ENCODE measurements at places on chromosomes 2 and 18.

- no peak for DNase-seq
These were observed 240.2 kb downstream of the SH3BP4 start for GRCh38 chr2:235191978-235192377.

DNA sequence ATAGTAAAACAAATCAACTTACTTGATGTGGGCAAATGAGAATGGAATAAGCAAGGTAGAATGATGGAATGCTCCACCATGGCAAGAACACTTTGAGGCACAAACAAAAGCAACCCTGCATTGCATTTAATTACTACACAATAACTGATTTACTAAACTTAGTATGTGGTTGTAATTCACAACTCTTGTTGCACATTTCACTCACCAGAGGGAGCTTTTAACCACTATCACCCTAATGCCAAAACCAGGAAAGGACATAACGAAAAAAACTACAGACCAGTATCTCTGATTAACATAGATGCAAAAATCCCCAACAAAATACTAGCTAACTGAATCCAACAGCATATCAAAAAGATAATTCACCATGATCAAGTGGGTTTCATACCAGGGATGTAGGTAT lies 659.8 kb downstream of the CPS1 start:
- no peak for DNase-seq

DNA sequence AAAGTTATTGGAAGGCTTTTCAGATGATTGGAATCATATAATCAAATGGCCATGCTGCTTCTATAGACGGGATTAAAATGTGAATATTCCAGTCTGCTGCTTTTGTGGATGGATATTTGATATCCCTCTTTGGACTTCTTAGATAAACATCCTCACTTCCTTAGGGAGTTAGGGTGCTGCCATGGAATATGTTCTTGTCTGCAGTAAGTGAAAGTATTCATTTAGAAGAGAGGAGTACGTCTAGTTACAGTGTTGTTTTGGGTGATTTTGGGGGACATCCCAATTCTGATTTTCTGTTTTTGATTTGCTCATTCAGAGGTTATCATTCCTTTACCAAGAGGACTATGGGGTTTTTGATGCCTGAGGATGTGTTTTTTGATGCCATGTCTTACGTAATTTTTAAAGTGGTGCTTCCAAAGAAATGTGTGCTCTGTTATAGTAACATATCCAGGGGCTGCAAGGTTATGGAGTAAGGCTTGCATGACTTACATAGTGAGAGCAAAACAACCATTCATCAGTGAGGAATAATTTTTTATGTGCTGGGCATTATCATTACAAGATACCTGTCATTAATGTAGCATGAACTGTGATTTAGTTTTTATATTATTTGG lies 33.6 kb downstream of the ASXL3 start:
- no peak for DNase-seq

GRCh38 chr18:7038330-7038851 lies 79.2 kb downstream of the LAMA1 start:
- no peak for DNase-seq

- no peak for DNase-seq
These were observed 2030.8 kb downstream of the SUCLG1 start for GRCh38 chr2:82428251-82428650.

GRCh38 chr2:54559593-54560145 lies 103.5 kb downstream of the SPTBN1 start:
- no peak for DNase-seq

DNA sequence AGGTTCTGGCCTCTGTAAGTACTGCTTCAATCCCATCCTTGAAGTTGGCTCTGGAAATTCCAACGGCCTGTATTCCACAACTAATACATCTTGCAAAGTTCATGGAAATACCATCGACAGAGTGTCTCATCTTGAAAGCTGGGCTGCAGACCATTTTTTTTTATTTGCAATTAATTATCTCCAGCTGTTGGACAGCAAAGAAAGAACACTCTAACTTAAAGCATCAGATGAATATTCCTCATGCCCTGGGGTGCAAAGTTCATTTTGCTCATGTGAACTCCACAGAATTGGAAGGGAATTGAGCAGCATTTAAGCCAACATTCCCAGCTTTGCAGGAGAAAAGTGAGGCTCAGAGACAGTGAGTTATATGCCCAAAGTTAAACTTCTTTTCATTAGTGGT lies 96.5 kb upstream of the PIEZO2 start:
- DNase-seq = no peak

GRCh38 chr2:177127821-177128220 lies 84.8 kb upstream of the HNRNPA3 start:
- DNase-seq = no peak

- DNase-seq = no peak
These were observed 10.0 kb upstream of the ZNF396 start for GRCh38 chr18:35387152-35387571.

GRCh38 chr2:25587361-25587760 lies 86.0 kb downstream of the DTNB start:
- no peak for DNase-seq

DNA sequence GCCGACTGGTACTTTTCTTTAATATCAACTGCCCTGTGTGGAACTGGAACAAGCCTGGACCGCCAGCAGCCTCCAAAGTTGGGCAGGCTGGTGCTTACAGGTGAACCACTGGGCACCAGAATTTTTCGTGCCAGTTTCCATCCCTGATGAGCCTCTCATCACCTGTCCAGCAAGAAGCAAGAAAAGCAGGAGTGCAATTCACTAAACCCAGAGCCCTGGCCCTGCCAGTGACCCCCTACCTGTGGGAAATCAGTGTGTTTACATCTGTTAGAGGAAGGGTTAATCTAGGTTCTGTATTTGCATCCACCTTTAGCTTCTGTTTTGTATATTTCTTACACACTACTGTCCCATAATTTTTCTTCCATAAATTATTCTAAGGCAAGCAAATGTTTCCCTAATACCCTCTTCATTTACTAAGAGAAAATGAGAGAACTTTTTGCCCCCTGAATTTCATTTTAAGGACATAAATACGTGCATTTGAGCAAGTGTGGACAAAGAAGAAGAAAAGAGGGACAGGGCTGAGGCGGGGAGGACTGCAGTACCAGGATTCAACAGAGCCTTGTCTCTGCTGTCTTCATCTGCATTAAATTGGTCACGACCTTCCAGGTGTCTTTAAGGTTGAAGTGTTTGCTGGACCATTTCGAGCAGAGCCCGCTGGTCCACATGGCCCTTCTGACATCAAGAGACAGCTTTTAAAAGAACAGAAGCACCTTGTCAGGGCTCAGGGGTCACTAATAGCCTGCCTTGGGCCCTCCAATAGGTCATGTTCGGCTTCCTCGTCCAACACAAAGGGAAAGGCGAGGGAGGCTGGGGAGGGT lies 763.1 kb downstream of the BCL11A start:
- no peak for DNase-seq

GRCh38 chr18:13303756-13304364 lies 85.3 kb downstream of the LDLRAD4 start:
- DNase-seq = no peak

- no peak for DNase-seq
These were observed 3.9 kb downstream of the CHST10 start for GRCh38 chr2:100413571-100413970.

GRCh38 chr2:143261986-143262385 lies 132.8 kb downstream of the ARHGAP15 start:
- DNase-seq = no peak

DNA sequence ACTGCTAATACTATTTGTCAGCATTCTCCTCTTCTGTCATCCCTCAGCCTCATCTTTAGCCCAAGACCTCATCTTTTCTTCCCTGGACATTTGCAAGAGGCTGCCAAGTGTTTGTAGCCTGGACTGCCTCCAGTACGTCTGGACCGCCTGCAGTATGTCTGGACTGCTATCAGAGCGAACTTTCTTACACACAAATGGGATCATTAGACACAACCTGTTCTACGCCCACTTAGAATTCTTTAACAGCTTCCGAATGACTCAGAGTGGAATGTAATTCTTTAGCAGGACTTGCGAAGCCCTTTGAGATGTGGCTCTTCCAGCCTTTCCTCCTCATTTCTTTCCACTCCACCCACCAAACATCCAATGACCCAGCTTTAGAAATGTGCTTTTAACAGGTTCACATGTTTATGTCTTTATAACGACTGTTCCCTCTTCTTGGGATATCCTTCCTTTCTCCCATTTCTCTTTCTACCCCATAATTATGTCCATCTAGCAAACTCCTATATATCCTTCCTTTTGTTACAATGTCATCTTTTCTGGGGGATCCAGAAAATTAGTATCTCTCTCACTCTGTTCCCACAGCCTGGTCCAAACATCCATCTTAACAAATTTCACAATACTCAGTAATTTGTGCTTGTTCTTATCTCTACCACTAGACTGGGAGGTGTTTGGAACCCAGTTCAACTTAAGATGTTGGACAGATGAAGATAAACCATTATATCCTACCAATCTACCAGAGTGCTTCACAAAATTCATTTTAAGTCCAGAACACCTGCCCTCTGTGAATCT lies 171.3 kb upstream of the PGAP1 start:
- DNase-seq = no peak

GRCh38 chr2:59047373-59047995 lies 806.4 kb upstream of the FANCL start:
- no peak for DNase-seq

DNA sequence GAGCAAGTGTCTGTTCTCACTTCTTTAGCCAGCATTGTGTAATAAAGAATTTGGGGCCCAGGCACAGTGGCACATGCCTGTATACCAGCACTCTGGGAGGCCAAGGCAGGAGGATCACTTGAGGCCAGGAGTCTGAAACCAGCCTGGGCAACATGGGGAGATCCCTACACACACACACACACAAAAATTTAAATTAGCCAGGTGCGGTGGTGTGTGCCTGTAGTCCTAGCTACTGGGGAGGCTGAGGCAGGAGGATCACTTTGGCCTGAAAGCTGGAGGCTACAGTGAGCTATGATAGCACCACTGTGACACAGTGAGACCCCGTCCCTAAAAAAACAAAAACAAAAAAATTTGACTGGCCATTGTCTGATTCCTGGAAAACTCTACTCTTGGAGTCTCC lies 8.3 kb downstream of the REV1 start:
- DNase-seq = no peak

DNA sequence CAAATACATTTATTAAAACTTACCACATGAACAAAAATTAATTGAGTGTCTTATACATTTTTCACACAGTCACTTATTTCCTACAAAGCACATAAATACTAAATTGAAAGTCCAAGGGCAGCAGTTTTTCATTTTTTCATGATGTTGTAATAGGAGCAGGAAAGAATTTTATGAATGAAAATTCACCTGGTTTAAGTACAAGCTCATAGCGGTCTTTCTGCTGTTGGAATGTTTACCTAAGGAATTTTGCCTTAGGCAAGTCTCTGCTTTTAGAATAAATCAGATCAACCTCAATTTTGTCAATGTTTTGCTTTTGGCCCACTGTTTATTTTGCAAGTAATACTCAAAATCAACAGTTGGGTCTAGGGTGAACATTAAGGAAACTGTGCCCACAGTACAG lies 40.0 kb downstream of the ETAA1 start:
- no peak for DNase-seq

DNA sequence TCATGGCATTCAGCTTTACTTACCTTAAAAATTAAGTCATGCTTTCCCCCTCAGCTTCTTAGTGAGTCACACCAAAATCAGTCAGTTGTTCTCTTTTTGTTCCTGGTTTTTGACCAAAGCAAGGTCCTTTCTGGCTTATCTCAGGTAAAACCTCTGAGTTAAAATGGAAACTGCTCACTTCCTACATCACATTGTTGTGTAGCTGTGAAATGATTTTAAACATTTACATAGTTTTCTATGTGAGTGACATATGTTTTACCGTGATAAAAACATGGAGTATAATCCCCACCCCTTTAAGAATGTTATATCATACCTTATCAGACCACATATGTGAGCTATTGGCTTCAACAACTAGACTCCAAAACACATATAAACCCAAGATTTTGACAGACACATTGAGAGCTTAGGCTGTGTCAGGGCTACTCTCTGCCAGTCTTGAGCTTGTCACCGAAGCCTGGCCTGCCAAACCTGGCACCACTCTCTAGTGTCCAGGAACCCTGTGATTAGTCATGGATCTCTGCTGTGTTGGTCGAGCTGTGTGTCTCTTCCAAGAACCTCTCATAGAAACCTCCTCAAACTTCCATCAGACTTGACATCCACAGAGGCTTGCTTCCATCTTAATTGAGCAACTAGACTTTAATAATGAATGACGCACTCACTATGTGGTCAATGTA lies 294.5 kb upstream of the FBXO11 start:
- DNase-seq = no peak

- DNase-seq = no peak
These were observed 240.0 kb downstream of the LOXHD1 start for GRCh38 chr18:46416706-46417638.

- DNase-seq = no peak
These were observed 185.9 kb downstream of the ZNF521 start for GRCh38 chr18:25166113-25166512.

- DNase-seq = no peak
These were observed 45.4 kb downstream of the M1AP start for GRCh38 chr2:74602586-74603281.

DNA sequence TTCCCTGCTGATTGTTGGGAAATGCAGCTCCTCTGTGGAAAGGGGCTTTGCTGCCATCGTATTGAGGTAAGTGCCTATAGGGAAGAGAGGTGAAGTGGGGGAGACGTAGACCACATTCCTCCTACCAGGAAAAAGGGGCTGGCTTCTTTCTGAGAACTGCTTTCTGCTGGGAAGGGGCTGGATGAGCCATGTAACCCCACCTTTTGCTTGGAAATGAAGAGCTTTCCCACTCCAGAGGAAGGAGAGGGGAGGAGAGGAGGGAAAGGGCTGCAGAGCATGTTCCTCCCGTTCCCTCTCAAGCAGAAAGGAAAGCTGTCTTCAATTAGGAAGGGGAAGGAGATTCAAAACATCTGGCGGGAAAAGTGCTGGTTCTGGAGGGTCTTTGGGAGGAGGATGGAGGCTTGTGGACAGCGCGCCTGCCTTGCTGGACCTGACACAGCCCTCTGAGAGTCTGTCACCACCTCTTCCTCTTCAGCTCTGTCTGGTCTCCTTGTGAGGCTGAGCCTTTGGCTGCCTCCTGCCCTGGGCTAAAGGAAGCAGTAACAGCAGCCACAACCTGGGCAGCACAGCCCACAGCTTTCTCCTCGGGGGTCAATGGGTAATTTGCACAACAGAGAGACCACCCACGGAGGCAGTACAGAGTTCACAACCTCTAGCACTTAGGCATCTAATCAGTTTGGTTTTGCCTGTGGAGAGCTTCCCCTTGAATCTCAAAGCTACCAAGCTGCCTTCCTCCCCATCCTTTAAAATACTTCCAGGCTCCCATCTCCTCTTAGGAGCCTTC lies 410.0 kb upstream of the TNP1 start:
- DNase-seq = no peak

DNA sequence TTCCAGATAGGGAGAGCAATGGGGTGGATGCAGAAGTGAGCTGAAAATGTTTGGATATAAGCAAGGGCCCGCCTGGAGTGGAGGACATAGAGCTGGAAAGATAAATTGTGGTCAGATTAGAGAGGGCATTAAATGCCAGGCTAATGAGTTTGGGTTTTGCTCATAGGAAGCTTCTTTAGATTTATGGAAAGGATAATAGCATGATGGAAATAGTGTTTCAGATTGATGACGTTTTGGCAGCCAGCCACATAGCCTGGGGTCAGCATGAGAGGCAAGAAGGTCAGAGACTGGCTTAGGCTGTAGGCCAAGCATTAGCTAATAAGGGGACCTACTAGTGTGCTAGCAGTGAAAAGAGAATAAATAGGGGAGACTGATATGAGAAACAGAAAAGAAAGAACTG lies 321.6 kb downstream of the STK39 start:
- no peak for DNase-seq

GRCh38 chr2:109387778-109388469 lies 225.8 kb downstream of the SEPTIN10 start:
- no peak for DNase-seq

- DNase-seq = no peak
These were observed at the start of gene C18orf63 for GRCh38 chr18:74315464-74316256. TSS of gene C18orf63 (plus strand) at chr18:74315839. CDS start at chr18:74317866, 2,027 bp downstream.

- DNase-seq = no peak
These were observed 22.8 kb downstream of the TTLL4 start for GRCh38 chr2:218733171-218734021.

All from cortex of kidney (tissue), 1 donor.